ENCODE measurements at places on chromosomes 2 and 18. TPM values are rescaled to one million over a fixed set of nuclear protein-coding genes. Genes with fewer than 3 reads are reported as not detected.

- DNase-seq, result no peak
Observed at GRCh38 chr18:463403-463802, 37.1 kb downstream of the COLEC12 start.

DNA sequence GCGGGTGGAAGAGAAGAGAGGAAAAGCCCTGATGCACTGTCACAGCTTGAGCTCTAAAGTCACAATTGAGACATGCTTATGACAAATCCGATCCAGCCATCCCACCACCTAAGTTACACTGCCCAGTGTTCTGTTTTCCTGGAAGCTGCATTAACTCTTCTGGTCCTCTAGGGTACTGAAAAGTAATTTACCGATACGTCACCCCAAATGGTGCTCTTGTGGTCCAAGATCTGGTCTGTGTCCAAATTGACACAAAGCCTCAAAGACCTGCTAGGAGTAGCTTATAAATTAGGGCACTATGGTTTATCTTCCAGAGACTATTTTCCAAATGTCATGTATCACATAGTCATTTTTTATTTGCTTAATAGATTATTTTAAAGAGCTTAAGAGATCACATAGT is 186.7 kb upstream of the ETAA1 start:
- no peak for DNase-seq

DNA sequence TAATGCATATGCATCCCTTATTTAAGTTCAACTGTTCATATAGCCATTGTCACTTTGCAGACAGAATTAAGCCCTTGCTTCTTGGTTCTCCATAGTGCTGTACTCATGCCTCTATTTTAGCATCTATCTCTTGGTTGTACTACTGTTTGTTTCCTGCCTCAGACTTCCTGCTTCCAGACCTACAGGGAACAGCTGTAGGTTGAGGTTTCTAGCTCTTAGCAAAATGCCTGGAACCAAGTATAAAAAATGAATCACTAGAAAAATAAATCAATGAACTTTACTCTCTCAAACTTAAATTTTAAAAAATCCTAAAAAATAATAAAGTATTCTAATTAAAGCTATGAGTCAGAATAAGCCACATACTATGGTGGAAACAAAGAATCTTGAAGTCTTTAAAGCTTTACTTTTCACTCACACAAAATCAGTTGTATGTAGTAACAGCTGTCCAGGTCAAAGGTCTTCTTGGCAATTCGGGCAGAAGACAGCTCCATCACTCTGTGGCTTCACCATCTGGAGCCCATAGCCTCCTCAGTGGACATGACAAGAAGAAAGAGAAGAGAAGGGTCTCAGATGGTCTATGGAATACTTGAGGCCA is 1228.1 kb upstream of the GYPC start:
- no peak for DNase-seq

DNA sequence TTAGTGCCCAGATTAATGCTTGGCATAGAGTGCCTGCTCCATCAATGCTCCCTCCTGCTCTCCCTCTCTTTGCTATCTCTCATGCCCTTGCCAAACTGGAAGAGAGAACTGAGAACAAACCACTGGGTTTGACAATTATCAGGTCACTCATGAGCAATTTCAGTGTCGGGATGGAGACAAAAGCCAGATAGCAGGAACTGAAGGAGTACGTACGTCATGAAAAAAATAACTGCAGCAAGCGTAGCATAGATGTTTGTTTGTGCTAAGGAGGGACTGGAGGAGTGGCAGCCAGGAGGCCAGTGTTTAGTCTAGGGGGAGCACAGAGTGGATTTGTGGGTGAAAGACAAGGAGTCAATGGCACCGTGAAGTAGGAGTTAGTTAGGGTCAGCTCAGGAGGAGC is 113.3 kb downstream of the POLE4 start:
- DNase-seq, result no peak

DNA sequence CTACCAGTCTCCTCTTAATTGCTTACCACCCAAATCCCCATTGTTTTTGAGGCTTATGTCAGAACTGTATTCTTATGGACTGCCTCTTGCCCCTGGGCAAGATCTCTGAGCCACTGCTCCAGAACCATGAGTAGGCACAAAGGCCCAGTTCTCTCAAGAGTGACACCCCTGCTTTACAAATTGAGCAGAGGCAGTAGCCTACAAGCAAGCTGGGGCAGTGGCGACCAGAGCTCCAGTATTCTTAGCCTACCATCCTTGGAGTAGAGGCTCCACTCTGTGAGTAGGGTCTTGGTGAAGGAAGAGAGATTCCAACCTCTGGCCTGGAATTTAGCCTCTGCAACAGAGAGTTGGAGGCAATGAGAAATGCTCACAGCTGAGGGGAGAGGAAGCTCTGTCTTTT is 36.5 kb downstream of the WDR75 start:
- no peak for DNase-seq

GRCh38 chr18:6956495-6956894 is 161.1 kb downstream of the LAMA1 start:
- no peak for DNase-seq

The TM4SF20 gene
- total RNA-seq, result not detected

The YES1 gene
- total RNA-seq, result 46.0 TPM

The LYPD6B gene
- 98.5 TPM for total RNA-seq

Measured in mucosa of gallbladder (tissue), 1 donor.